Activated naive CD8-positive, alpha-beta T cell treated with anti-CD3 and anti-CD28 coated beads, Interleukin-2, amount 50 U/mL, for 24 hours (primary cell): ENCODE measurements at places on chromosomes 3 and 15.

GRCh38 chr15:58934521-58934920 is 1.0 kb upstream of the SLTM start:
- peak overlapping the region; percentile 97 for H3K27ac ChIP-seq
- peak overlapping the region; percentile 95 for H3K4me3 ChIP-seq
- no peaks in the 10 kb centered on the region for H3K27me3 ChIP-seq

DNA sequence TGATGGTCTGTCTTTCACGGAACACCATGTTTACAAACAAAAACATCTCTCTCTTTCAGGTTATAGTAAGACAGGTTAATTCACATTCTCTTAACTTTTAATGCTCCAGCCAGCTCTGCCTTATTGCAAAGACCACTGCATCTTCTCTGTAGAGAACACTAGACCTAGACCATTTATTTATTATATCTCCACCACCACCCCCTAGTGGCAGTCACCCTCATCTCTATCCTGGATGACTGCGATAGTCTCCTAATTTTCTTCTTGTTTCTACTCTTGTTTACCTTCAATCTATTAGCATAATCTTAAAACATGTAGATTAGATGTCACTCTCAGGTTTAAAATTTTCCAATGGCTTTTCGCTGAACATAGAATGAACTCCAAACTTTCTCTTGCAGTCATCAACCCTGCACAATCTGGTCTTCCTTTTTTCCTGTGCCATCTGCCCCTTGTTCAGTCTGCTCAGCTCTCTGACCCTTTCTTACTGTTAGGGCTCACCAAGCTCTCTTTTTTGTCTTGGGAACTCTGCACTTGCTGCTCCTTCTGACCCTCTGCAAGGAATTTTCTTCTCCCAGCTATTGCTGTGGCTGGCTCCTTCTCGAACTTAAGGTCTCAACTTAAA is 155.6 kb downstream of the SQOR start:
- H3K4me3 ChIP-seq: no peak overlapping the region
- H3K36me3 ChIP-seq: no peaks in the 10 kb centered on the region
- H3K4me1 ChIP-seq: no peaks in the 10 kb centered on the region
- no peak overlapping the region for H3K27ac ChIP-seq
- H3K27me3 ChIP-seq: peaks cover 13% of the 10 kb centered on the region

DNA sequence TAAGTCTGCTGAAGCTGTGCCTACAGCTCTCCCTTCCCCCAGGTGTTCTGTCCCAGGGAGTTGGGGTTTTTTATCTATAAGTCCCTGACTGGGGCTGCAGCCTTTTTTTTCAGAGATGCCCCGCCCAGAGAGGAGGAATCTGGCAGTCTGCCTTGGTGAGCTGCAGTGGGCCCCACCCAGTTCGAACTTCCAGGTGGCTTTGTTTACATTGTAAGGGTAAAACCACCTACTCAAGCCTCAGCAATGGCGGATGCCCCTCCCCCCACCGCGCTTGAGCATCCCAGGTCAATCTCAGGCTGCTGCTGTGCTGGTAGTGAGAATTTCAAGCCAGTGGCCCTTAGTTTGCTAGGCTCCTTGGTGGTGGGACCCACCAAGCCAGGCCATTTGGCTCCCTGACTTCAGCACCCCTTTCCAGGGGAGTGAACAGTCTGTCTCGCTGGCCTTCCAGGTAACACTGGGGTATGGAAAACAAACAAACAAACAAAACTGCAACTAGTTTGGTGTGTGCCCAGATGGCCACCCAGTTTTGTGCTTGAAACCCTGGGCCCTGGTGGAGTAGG is 189.4 kb downstream of the MFSD1 start:
- H3K27me3 ChIP-seq: no peaks in the 10 kb centered on the region
- no peaks in the 10 kb centered on the region for H3K4me1 ChIP-seq
- no peaks in the 10 kb centered on the region for H3K36me3 ChIP-seq

GRCh38 chr3:54123776-54124196 is 1.4 kb downstream of the CACNA2D3 start:
- peaks cover 3% of the 10 kb centered on the region for H3K4me1 ChIP-seq
- no peak overlapping the region for H3K4me3 ChIP-seq
- H3K27me3 ChIP-seq: peaks cover 45% of the 10 kb centered on the region
- H3K36me3 ChIP-seq: no peaks in the 10 kb centered on the region
- no peak overlapping the region for H3K27ac ChIP-seq

- no peaks in the 10 kb centered on the region for H3K36me3 ChIP-seq
- H3K4me1 ChIP-seq: no peaks in the 10 kb centered on the region
- no peak for DNase-seq
Measured at GRCh38 chr15:95371664-95372063, 958.8 kb upstream of the NR2F2 start.

DNA sequence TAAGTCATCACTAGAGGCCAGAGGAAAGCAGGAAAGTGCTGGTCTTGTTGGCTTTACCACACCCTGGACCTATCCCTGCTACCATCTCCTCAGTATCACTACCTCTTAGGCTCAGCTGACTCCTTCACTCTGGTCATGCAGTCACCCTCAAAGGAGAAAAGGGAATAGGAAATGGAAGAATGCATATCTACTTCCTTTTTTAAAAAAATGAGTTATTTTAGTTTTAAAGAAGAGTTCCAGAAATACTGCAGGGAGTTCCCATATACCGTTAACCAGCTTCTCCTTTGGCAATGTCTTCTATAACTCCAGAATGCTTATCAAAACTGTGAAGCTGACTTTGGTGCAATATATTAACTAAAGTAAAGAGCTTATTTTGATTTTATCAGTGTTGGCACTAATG is 688.6 kb downstream of the DIPK2A start:
- no peak overlapping the region for H3K27ac ChIP-seq
- no peaks in the 10 kb centered on the region for H3K36me3 ChIP-seq
- no peaks in the 10 kb centered on the region for H3K4me1 ChIP-seq
- H3K4me3 ChIP-seq: no peak overlapping the region

GRCh38 chr3:137108699-137109440 is 151.1 kb downstream of the IL20RB start:
- no peak for DNase-seq
- H3K36me3 ChIP-seq: no peaks in the 10 kb centered on the region
- peaks cover 10% of the 10 kb centered on the region for H3K27me3 ChIP-seq

- peak; percentile 53 for DNase-seq
- H3K36me3 ChIP-seq: peaks cover 48% of the 10 kb centered on the region
- peaks cover 6% of the 10 kb centered on the region for H3K27me3 ChIP-seq
- peak overlapping the region; percentile 86 for H3K27ac ChIP-seq
- H3K4me3 ChIP-seq: peak overlapping the region; percentile 92
Measured at GRCh38 chr3:48187579-48188265, 495 bp downstream of the CDC25A start.

GRCh38 chr15:77064063-77064462 is 6.8 kb downstream of the TSPAN3 start:
- H3K4me1 ChIP-seq: peaks cover 65% of the 10 kb centered on the region
- H3K36me3 ChIP-seq: peaks cover 10% of the 10 kb centered on the region
- no peaks in the 10 kb centered on the region for H3K27me3 ChIP-seq
- no peak overlapping the region for H3K4me3 ChIP-seq

- H3K36me3 ChIP-seq: peaks cover 20% of the 10 kb centered on the region
- peaks cover 37% of the 10 kb centered on the region for H3K4me1 ChIP-seq
- H3K27me3 ChIP-seq: no peaks in the 10 kb centered on the region
- H3K27ac ChIP-seq: no peak overlapping the region
- no peak for DNase-seq
Measured at GRCh38 chr3:101806491-101806890, 27.5 kb downstream of the NXPE3 start.

DNA sequence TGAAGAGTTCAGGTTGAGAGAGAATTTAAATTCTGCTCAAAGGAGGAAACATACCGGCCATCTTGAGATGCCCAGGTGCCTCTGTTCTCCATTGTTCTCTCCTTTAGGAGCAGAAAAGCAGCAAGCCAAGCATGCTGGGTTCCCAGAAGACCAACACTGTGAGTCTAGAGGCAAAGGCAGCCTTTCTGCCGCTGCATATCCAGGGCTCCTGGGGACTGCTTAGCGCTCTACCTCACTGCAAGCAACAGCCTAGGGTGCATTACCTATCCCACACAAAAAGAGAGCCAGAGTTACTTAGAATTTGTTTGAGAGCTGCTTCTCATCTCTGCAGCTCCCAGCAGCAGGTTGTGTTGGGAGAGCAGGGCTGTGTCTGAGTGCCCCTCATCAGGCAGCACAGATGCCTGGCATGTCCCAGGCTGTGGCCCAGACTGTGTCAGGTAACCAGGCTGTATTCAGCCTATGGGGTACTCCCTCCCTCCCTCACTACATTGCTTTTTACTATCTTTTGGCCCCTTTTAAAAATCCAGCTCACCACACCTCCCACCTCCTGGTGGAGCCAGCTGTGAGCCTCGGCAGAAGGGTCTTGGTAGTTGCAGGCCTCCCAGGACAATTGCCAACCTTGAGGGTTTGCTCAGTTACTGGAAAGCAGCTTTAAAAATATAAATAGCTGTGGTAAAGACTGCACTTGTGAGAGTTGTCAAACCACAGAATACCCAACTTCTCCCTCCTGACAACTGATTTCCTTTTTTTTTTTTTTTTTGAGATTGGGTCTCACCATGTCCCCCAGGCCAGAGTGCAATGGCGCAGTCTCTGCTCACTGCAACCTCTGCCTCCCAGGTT is 30.2 kb downstream of the BCL2L10 start:
- H3K27me3 ChIP-seq: peaks cover 2% of the 10 kb centered on the region
- no peak overlapping the region for H3K27ac ChIP-seq
- no peaks in the 10 kb centered on the region for H3K36me3 ChIP-seq
- peaks cover 15% of the 10 kb centered on the region for H3K4me1 ChIP-seq

DNA sequence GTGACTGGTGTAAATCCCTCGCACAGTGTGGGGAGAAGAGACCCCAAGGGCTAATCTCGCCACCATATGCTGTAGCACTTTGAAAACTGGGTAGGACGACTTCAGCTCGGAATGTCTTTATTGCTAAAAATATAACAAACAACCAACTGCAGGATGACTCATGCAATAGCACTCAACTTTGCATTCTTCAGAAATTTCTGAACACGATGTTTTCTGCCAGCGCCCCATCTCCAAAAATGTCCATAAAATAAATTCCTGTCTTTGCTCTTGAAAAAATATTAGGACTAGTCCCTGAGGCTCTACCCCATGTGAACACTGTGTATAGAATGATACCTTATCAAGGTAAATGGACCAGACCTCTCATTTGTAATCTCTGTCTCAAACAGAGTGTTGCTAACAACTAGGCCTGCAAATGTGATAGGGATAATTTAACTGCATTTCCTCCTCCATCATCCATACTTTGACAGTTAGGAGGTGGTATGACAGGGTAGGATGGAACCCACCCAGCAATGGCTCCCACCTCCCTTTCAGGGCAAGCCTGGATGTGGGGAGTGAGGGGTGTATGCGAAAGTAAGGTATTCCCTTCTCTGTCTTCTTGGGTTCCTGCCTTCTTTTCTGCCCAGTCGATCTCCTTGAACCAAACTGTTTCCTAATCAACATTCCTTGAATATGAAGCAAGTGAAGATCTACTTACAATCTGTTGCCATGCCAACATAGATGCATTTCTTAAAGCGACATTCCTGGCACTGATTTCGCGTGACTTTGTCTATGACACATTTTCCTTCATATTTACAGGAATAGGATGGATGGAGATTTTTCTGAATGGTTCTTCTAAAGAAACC is 201.1 kb downstream of the NR1D2 start:
- H3K27ac ChIP-seq: no peak overlapping the region
- H3K4me3 ChIP-seq: no peak overlapping the region
- H3K36me3 ChIP-seq: no peaks in the 10 kb centered on the region
- no peaks in the 10 kb centered on the region for H3K4me1 ChIP-seq
- no peak for DNase-seq

DNA sequence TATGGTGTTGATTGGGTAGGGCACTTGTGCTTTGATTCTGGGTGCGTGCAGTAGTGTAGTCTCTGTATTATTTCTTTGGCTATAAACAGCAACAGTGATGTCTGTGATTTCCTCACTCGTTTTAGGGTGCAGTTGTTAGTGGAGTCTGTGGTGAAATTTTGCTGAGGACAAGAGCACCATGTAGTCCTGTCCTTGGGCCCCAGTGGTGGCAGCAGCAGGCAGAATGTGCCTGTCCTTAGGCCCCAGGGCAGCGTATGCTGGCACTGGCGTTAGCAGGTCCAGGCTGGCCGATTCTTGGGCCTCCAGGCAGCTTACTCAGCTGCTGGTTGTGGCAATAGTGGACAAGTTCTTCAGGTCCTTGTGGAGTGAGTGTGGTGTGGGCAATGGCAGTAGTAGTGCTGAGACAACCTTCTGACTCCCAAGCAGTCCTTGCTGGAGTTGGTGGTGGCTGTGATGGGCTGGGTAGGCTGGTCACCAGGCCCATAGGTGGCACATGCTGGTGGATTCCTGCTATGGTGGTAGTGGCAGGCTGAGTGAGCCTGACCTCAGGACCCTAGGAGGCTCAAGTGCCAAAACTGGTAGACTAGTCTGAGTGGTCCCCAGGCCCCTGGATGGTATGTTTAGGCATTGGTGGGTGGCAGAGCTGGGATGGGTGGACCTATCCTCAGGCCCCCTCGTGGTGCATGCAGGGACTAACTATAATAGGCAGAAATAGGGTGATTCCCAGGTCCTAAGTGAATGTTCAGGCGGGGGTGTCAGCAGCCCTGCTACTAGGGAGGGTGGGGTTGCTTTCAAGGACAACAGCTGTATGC is 56.3 kb downstream of the TNFAIP8L3 start:
- H3K36me3 ChIP-seq: peaks cover 4% of the 10 kb centered on the region
- DNase-seq: no peak
- no peaks in the 10 kb centered on the region for H3K4me1 ChIP-seq
- no peaks in the 10 kb centered on the region for H3K27me3 ChIP-seq

- H3K27ac ChIP-seq: peak overlapping the region; percentile 19
- no peak overlapping the region for H3K4me3 ChIP-seq
- no peak for DNase-seq
- H3K4me1 ChIP-seq: peaks cover 71% of the 10 kb centered on the region
- peaks cover 3% of the 10 kb centered on the region for H3K36me3 ChIP-seq
Measured at GRCh38 chr3:53040351-53040820, 5.5 kb downstream of the SFMBT1 start.

DNA sequence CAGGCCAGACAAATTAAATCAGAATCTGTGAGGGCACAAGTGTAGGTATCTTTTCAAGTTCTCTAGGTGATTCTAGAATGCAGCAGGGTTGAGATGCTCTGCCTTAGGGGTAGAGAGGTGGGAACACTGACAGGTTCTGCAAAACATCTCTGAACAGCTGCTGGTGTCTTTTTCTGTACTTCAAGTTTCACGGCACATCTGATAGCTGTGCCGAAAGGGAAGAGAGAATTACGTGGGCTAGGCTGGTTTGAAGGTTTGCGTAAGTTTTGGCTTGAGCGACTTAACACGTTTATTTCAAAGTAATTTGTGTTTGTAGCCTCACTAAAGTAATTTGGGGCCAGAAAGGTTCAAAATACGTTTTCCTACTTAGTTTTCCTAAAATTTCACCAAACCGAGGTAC is 22.5 kb downstream of the PXK start:
- H3K27me3 ChIP-seq: no peaks in the 10 kb centered on the region
- peaks cover 5% of the 10 kb centered on the region for H3K36me3 ChIP-seq
- peaks cover 80% of the 10 kb centered on the region for H3K4me1 ChIP-seq

DNA sequence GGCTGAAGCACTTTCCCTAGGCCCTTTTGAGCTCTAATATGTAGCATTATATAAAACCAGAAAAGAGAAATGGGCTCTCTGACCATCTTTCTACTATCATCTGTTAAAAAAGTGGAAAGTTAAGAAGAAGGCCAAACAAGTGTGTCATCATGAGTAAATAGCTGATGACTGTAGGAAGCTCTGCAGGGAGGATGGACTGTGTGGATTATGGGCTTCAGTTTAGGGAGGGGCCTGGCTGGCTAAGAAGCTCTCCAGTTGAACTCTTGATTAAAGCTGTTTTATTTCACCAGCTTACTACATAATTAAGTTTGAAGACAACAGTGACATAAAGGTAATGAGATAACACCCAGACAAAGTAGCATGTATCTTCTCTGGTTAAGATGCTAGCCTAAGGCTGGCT is 30.6 kb downstream of the INTS14 start:
- peak overlapping the region; percentile 0 for H3K27ac ChIP-seq
- no peak for DNase-seq
- peaks cover 20% of the 10 kb centered on the region for H3K4me1 ChIP-seq
- no peaks in the 10 kb centered on the region for H3K27me3 ChIP-seq
- H3K36me3 ChIP-seq: peaks cover 65% of the 10 kb centered on the region
